PC-9 (cell line): ENCODE measurements at places on chromosomes 3 and 15. TPM values are rescaled to one million over a fixed set of nuclear protein-coding genes. Genes with fewer than 3 reads are reported as not detected.

GRCh38 chr3:3170998-3171397, 8.5 kb downstream of the CRBN start:
- H3K36me3 ChIP-seq, result no peaks in the 10 kb centered on the region
- H3K27ac ChIP-seq, result no peak overlapping the region
- no peak overlapping the region for H3K4me3 ChIP-seq
- no peaks in the 10 kb centered on the region for H3K4me1 ChIP-seq
- DNase-seq, result no peak
- H3K27me3 ChIP-seq, result no peaks in the 10 kb centered on the region

- peaks cover 25% of the 10 kb centered on the region for H3K4me1 ChIP-seq
- 0 out of 2 replicates have a peak, but pooled peaks cover 11% of the 10 kb centered on the region for H3K36me3 ChIP-seq
- H3K27me3 ChIP-seq, result no peaks in the 10 kb centered on the region
- H3K4me3 ChIP-seq, result no peak overlapping the region
- no peak for DNase-seq
Observed at GRCh38 chr3:157443905-157444796, 7.5 kb downstream of the PTX3 start.

- no peaks in the 10 kb centered on the region for H3K4me1 ChIP-seq
- no peaks in the 10 kb centered on the region for H3K36me3 ChIP-seq
- H3K4me3 ChIP-seq, result no peak overlapping the region
- no peak overlapping the region for H3K27ac ChIP-seq
- DNase-seq, result no peak
- H3K27me3 ChIP-seq, result peaks cover 11% of the 10 kb centered on the region; the same call in 1 of the 2 replicates
Observed at GRCh38 chr3:135325726-135326235, 530.7 kb downstream of the EPHB1 start.

GRCh38 chr3:134330883-134331810, 43.1 kb downstream of the AMOTL2 start:
- H3K27me3 ChIP-seq, result no peaks in the 10 kb centered on the region
- peak overlapping the region; percentile 51 for H3K4me3 ChIP-seq
- H3K27ac ChIP-seq, result peak overlapping the region; percentile 97
- peaks cover 97% of the 10 kb centered on the region for H3K4me1 ChIP-seq

- H3K4me3 ChIP-seq, result no peak overlapping the region
- DNase-seq, result no peak
- H3K4me1 ChIP-seq, result no peaks in the 10 kb centered on the region
- H3K27me3 ChIP-seq, result no peaks in the 10 kb centered on the region
- no peaks in the 10 kb centered on the region for H3K36me3 ChIP-seq
Observed at GRCh38 chr3:31465999-31466398, 66.7 kb upstream of the STT3B start.

DNA sequence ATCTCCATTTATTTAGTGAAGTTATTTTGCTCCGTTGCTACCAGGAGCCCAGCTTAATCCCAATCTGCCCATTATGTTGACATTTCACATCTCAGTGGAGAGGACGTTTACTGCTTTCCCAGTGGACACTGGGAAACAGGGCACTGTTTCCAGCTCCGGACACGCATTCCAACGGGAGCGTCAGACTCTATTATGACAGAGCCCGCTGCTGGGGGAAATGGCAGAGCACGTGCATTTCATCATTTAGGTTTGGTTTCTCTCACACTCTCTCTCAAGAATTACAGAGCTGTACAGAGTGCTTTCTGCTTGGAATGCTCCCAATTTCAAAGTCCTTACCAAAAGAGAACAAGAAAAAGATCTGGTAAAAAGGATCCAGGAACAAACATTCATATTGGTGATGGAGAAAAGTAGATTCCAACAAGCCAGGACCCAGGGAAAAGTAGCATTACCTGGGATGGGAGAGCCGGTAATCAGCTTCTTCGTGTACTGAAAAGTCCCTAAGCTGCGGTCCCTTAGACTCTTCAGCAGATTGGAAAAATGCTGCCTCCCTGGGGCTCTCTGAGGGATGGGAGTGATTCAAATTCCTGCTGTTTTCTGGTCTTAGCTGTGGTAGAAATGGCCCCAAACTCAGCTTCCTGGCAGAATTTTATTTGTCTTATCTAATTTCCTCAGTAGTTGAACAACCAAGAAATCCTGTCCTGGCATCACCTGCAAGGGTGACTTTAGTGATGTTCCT, 136.0 kb upstream of the THBS1 start:
- no peak overlapping the region for H3K4me3 ChIP-seq
- H3K36me3 ChIP-seq, result no peaks in the 10 kb centered on the region
- H3K27ac ChIP-seq, result no peak overlapping the region
- no peaks in the 10 kb centered on the region for H3K4me1 ChIP-seq
- H3K27me3 ChIP-seq, result no peaks in the 10 kb centered on the region
- no peak for DNase-seq

DNA sequence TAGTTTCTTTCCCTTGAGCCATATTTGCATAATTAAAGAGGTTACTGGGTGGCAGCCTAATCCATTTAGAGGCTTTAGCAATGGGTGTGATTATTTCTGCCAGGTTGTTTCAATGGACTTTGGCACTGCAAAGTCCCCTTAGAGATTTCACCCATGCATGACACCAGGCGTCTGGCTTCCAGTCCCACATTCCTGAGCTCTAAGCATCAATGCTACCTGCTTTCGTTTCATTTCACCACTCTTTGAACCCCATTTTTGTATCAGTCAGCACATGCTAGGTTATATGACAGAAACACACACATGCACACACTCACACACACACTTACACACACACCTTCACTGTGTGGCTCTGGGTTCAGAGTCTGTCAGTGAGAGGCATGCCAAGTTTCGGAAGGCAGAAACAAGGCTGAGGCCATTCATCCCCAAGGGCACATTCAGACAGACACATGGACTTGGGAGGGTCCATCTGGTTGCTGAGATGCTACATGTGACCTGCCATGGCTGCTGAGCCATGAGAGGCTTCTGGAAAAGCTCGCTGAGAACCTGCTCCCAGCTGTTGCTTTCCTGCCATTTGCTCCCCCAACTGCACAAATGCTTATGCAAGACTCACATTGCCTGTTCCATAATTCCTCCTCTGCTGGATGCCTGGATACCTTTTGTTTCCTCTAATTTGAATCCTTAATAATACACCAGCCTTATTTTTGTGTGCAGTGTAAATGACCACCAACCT, 354.1 kb downstream of the GABRG3 start:
- H3K27ac ChIP-seq, result no peak overlapping the region
- no peaks in the 10 kb centered on the region for H3K4me1 ChIP-seq
- H3K27me3 ChIP-seq, result no peaks in the 10 kb centered on the region
- no peaks in the 10 kb centered on the region for H3K36me3 ChIP-seq
- DNase-seq, result no peak

DNA sequence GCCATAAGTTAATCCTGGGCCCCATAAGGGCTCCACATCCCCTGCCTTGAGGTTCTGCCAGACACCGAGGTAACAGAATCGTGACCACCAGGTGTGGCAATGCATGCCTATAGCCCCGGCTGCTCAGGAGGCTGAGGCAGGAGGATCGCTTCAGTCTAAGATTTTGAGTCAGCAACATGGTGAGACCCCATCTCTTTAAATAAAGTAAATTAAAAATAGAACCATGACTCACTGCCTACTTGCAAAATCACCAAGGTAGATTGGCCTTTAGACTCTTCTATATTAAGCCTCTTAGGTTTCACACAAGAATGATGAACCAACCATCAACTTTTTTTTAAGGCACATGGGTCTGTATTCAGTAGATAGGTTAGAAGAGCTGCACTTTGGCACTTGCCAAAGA, 9.7 kb downstream of the WDR5B start:
- peaks cover 12% of the 10 kb centered on the region for H3K4me1 ChIP-seq
- H3K27me3 ChIP-seq, result no peaks in the 10 kb centered on the region
- 0 out of 2 replicates have a peak, but pooled peaks cover 9% of the 10 kb centered on the region for H3K36me3 ChIP-seq
- no peak for DNase-seq

BCL2A1 gene
- not detected in 2 replicates for total RNA-seq

TMEM207 gene
- total RNA-seq, result not detected in 2 replicates

ABHD6 gene
- 6.5 and 6.7 TPM in 2 replicates for total RNA-seq

TMOD2 gene
- total RNA-seq, result 2.7 and 4.2 TPM in 2 replicates
